Activated CD8-positive, alpha-beta T cell treated with anti-CD3 and anti-CD28 coated beads, Interleukin-2, amount 10 ng/mL, durations not matched to agents 7 days and 5 days (primary cell): ENCODE measurements at places on chromosomes 4 and X. TPM values are rescaled to one million over a fixed set of nuclear protein-coding genes. Genes with fewer than 3 reads are reported as not detected.

The CRLF2 gene
- total RNA-seq: 1.4 TPM

The TCEAL7 gene
- not detected for total RNA-seq

The PNMA6A gene
- total RNA-seq: 0.24 TPM

The UGT2A1 gene
- not detected for total RNA-seq

The GLRA3 gene
- not detected for total RNA-seq

The CABS1 gene
- total RNA-seq: not detected

The KLB gene
- total RNA-seq: not detected

The SUPT20HL2 gene
- not detected for total RNA-seq

- H3K27me3 ChIP-seq: no peaks in the 10 kb centered on the region
- no peak for DNase-seq
- H3K27ac ChIP-seq: no peak overlapping the region
- H3K36me3 ChIP-seq: no peaks in the 10 kb centered on the region
- H3K4me1 ChIP-seq: no peaks in the 10 kb centered on the region
Observed at GRCh38 chr4:34771632-34772031, 1472.7 kb downstream of the ARAP2 start.

GRCh38 chrX:80120335-80120734 is 105.8 kb downstream of the TBX22 start:
- no peaks in the 10 kb centered on the region for H3K4me1 ChIP-seq
- DNase-seq: no peak
- H3K4me3 ChIP-seq: no peak overlapping the region

DNA sequence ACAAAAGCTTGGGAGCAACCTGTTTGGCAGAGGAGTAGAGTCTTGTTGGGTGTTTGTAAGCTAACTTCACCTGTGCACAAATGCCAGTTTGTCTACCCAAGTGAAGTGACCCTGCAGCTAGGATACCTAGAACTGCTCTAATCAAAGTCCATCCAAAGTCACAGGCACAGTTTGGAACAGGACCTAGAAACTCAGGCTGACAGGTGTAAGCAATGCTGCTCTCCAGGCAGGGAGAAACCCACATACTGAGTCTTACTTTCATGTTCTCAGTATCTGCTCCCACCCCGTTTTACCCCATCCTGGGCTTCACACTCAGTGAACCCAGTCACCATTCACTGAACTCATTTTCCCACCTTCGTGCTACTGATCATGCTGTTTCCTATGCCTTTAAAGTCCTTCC is 40.3 kb downstream of the MAML3 start:
- H3K27me3 ChIP-seq: no peaks in the 10 kb centered on the region
- DNase-seq: no peak
- no peak overlapping the region for H3K27ac ChIP-seq
- peaks cover 3% of the 10 kb centered on the region for H3K36me3 ChIP-seq

GRCh38 chr4:62135565-62136156 is 935.5 kb downstream of the ADGRL3 start:
- no peak overlapping the region for H3K4me3 ChIP-seq
- H3K27me3 ChIP-seq: no peaks in the 10 kb centered on the region
- no peak overlapping the region for H3K27ac ChIP-seq
- no peaks in the 10 kb centered on the region for H3K4me1 ChIP-seq

- no peak overlapping the region for H3K27ac ChIP-seq
- H3K27me3 ChIP-seq: no peaks in the 10 kb centered on the region
- H3K4me3 ChIP-seq: no peak overlapping the region
- H3K36me3 ChIP-seq: peaks cover 3% of the 10 kb centered on the region
- no peak for DNase-seq
Observed at GRCh38 chrX:56468441-56468840, 95.0 kb upstream of the UBQLN2 start.

GRCh38 chrX:139828033-139828432 is 104.8 kb downstream of the ATP11C start:
- H3K27me3 ChIP-seq: no peaks in the 10 kb centered on the region
- no peak for DNase-seq
- no peak overlapping the region for H3K4me3 ChIP-seq
- H3K4me1 ChIP-seq: peaks cover 27% of the 10 kb centered on the region
- H3K27ac ChIP-seq: no peak overlapping the region

- H3K27ac ChIP-seq: no peak overlapping the region
- H3K27me3 ChIP-seq: no peaks in the 10 kb centered on the region
- no peak overlapping the region for H3K4me3 ChIP-seq
- no peaks in the 10 kb centered on the region for H3K36me3 ChIP-seq
- DNase-seq: peak; percentile 21
Observed at GRCh38 chr4:171846232-171846631, 33.0 kb downstream of the GALNTL6 start.

DNA sequence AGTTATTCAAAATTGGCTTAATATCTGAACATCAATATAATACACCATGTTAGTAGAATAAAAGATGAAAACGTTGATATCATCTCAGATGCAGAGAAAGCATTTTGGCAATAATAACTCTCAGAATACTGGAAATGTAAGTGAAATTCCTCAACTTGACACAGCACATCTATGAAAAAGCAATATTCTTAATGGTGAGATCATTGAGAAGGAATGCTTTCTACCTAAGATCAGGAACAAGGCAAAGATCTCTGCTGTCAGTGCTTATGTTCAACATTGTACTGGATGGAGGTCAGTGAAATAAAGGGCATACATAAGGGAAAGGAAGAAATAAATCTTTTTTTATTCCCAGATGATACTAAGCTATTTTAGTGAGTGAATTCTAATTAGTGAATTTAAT is 40.6 kb downstream of the MRPL1 start:
- H3K27ac ChIP-seq: no peak overlapping the region
- no peak for DNase-seq
- no peak overlapping the region for H3K4me3 ChIP-seq
- peaks cover 18% of the 10 kb centered on the region for H3K4me1 ChIP-seq
- no peaks in the 10 kb centered on the region for H3K27me3 ChIP-seq
- peaks cover 59% of the 10 kb centered on the region for H3K36me3 ChIP-seq

GRCh38 chrX:12920990-12921389 is 14.6 kb downstream of the TLR8 start:
- H3K36me3 ChIP-seq: no peaks in the 10 kb centered on the region
- H3K4me1 ChIP-seq: peaks cover 3% of the 10 kb centered on the region
- DNase-seq: no peak
- no peak overlapping the region for H3K27ac ChIP-seq
- H3K27me3 ChIP-seq: no peaks in the 10 kb centered on the region
- no peak overlapping the region for H3K4me3 ChIP-seq

DNA sequence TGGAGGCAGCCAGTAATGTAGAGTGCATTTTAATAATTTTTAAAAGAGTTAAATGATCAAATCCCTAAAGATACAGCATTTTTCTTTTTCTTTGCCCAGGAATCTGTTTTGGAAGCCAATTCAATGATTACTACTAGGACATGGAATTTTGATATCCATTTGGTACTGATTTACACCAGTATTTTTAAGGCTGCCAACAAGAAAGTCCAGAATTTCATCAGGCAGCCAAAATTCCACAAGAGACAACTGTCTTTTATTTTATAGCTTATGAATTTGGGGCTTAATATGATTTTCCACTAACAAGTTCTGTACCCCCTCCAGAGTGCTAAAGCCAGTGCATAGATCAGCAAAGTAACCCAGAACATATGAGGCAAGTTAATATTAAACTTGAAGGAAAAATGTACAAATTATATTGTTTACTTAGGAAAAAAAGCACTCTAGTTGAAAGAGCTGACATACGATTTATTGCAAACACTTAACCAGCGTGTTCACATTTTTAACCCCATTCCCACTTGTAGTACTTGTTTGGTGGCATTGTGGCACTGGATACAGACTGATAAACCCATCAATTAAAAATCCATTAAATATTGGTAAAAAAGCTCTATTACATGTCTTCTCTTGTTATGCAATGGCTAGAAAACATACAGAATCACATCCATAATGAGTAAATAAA is 259.7 kb downstream of the DCHS2 start:
- H3K4me1 ChIP-seq: no peaks in the 10 kb centered on the region
- H3K4me3 ChIP-seq: no peak overlapping the region
- no peak for DNase-seq
- peaks cover 4% of the 10 kb centered on the region for H3K27me3 ChIP-seq

DNA sequence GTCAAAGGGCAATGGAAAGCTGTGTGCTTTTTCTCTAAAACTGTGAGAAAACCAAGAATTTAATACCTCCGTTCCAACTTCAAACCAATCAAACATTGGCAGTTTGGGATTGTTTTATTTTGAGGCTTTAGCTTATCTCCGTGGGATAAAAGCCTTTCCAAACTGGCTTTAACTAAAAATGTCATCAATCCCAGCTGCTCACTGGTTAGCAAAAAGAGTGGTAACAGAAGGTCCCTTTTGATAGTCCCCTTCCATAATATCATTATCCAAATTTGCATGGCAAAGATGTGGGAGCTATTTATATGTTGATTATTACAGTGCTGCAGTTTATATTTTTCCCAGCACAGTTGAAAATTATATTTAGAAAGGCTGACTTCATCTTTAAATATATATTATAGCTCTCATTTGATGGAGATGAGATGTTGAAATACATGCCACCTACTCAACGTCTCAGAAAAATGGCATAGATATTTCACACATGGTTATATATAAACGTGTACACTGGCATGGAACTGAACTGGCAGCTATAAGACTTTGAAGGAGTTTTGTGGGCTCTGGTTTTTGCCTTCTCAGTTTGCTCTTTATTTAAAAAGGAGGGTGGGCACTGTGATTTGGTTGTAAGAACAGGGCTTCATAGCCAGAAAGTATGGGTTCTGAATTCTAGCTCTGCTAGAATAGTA is 707.1 kb upstream of the SLIT2 start:
- no peaks in the 10 kb centered on the region for H3K27me3 ChIP-seq
- no peak for DNase-seq
- H3K36me3 ChIP-seq: no peaks in the 10 kb centered on the region
- no peak overlapping the region for H3K4me3 ChIP-seq
- H3K4me1 ChIP-seq: no peaks in the 10 kb centered on the region

GRCh38 chr4:166091912-166092510 is 219.0 kb downstream of the TLL1 start:
- no peak overlapping the region for H3K4me3 ChIP-seq
- DNase-seq: no peak
- no peaks in the 10 kb centered on the region for H3K4me1 ChIP-seq
- H3K27me3 ChIP-seq: no peaks in the 10 kb centered on the region

DNA sequence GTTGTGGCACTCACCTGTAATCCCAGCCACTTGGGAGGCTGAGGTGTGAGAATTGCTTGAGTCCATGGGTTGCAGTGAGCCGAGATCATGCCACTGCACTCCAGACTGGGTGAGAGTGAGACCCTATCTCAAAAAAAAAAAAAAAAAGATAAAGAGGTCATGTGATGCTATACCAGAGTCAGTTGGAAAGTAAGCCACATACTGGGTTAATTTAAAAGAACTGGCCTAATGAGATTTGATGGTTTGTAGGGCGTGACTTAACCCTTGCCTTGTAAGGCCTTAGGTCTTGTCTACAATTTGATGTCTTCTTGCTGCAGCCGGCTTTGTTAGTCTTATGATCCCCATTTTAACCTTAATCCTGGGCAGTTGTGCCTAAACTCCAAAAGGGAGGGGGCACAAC is 5.2 kb downstream of the MGST2 start:
- no peaks in the 10 kb centered on the region for H3K36me3 ChIP-seq
- DNase-seq: no peak
- peaks cover 28% of the 10 kb centered on the region for H3K4me1 ChIP-seq
- H3K4me3 ChIP-seq: no peak overlapping the region

DNA sequence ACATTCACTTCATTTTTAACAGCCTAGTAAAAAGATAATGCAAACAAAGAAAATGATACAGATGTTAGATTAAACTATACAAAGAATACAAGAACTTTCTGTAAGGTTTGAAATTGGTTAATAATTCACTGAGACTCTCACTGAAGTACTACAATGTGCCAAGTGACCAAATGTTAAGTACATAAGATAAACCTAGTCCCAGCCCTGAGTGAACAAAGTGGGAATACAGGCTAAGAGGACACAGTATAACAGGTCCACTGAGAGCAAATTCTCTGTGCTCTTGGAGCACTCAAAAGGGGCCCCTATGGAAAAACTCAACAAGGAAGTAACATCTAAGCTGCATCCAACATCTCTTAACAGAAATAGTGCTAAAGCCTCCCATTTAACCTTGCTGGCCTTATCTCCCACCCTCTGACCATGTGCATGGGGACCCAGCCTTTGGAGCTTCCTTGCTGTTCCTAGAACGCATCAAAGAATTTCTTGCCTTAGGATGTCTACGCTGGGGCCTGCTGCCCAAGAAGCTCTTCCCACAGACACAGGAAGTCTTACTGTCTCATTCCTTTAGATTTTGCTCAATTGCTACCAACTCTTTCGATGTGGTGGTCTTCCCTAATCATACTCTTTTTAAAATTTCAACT is 113.4 kb downstream of the ZAR1 start:
- DNase-seq: no peak
- peaks cover 6% of the 10 kb centered on the region for H3K4me1 ChIP-seq
- H3K4me3 ChIP-seq: no peak overlapping the region
- H3K27ac ChIP-seq: no peak overlapping the region

DNA sequence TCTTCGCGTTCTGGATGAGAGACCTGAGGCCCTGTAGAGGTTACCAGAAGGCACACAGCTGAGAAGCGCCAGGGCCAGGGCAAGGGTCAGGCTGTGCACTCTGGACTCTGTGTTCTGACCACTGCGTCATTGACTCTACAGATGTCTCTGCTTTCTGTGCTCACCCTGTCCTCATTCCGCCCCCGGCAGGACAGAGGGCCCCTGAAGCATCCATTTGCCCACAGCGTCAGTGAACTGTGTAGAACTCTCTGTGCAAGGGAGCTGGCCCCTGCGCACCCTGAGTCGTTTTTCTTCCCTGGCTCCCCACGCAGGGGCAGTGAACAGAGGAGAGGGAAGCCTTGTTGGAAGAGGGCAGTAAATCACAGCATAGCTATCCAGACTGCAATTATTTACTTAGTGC is 6.1 kb upstream of the WAS start:
- peaks cover 38% of the 10 kb centered on the region for H3K4me1 ChIP-seq
- H3K27ac ChIP-seq: peak overlapping the region; percentile 92
- H3K27me3 ChIP-seq: no peaks in the 10 kb centered on the region
- no peak for DNase-seq

DNA sequence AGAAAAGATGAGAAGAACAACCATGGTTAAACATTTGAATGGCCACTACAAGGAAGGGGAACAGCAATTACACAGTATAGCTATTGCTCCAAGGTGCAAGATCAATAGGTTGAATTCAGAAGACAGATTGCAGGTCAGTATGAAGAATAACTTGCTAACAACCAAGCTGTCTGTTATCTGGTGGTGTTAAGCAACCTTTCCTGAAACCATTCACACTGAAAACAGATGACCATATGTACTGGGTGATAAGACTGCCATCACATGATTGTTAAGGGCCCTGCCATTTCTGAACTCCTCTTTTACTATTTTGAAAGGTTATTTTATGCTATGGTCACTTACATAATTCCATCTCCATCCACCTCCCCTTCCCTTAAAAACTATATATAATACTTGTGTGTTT is 6.8 kb downstream of the GABRA3 start:
- no peaks in the 10 kb centered on the region for H3K36me3 ChIP-seq
- no peak overlapping the region for H3K27ac ChIP-seq
- no peak overlapping the region for H3K4me3 ChIP-seq
- no peak for DNase-seq
- no peaks in the 10 kb centered on the region for H3K27me3 ChIP-seq

GRCh38 chrX:84340968-84341367 is 153.0 kb upstream of the RPS6KA6 start:
- no peaks in the 10 kb centered on the region for H3K27me3 ChIP-seq
- H3K4me1 ChIP-seq: no peaks in the 10 kb centered on the region
- no peak overlapping the region for H3K27ac ChIP-seq
- no peaks in the 10 kb centered on the region for H3K36me3 ChIP-seq
- DNase-seq: no peak

- no peak overlapping the region for H3K4me3 ChIP-seq
- no peak for DNase-seq
Observed at GRCh38 chr4:129040471-129040870, 52.9 kb downstream of the SCLT1 start.

- no peak for DNase-seq
- H3K36me3 ChIP-seq: no peaks in the 10 kb centered on the region
- H3K27me3 ChIP-seq: peaks cover 4% of the 10 kb centered on the region
- no peak overlapping the region for H3K4me3 ChIP-seq
- H3K4me1 ChIP-seq: no peaks in the 10 kb centered on the region
Observed at GRCh38 chr4:16875487-16875886, 23.0 kb downstream of the LDB2 start.
